Thyroid gland (tissue), 4 donors: ENCODE measurements at places on chromosomes 16 and 17. TPM values are rescaled to one million over a fixed set of nuclear protein-coding genes. Genes with fewer than 3 reads are reported as not detected.
A peak's percentile ranks its signal among the peaks of the same experiment; 100 is the strongest.

GRCh38 chr16:19844945-19845641 is 39.6 kb downstream of the GPRC5B start:
- DNase-seq, result no peak

Gene SLFN14
- not detected for total RNA-seq

DNA sequence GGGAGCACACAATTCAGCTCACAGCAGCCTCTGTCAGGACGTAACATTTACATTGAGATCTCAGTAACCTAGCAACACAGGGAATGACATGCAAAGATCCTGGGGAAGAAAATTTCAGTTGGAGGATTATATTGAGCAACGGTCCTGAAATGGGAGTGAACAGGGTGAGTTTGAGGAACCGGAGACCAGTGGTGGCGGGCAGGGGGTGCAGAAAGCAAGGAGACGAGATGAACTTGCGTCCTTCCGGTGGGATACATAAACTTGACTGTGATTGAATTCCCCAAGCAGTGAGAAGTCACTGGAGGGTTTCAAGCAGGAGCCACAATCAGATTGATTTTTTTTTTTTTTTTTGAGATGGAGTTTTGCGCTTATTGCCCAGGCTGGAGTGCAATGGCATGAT is 51.5 kb downstream of the SHISA6 start:
- no peak for DNase-seq

Gene NPW
- total RNA-seq, result not detected

DNA sequence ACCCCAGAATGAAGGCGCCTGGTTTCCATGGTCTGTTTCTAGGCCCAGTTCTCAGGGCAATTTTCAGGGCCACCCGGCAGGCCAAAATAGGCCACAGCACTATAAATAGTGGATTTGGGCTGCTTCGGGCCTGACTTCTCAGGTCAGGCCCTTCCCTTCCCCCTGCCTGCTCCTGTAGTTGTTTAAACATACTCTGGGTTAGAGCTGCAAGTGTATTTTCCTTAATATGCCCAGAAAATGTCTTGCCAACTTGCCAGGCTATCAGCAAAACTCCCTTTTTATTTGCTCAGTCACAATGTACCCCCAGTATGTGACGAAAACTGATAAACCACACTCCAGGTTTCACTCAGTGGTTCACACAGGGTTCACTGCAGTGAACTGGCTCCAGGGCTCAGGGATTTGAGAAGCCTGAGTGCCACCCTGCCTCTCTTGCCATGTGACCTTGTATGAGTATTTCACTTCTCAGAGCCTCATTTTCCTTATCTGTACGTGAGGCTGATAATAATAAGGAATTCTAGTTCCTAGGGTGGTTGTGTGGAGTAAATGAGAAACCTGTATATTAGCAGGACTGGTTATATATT is 76.5 kb downstream of the GPRC5B start:
- DNase-seq, result peak; percentile 70

- DNase-seq, result no peak
Measured at GRCh38 chr16:55411231-55411630, 67.8 kb upstream of the MMP2 start.

Gene RPS2
- 1,007 TPM for total RNA-seq

- no peak for DNase-seq
Measured at GRCh38 chr17:79803997-79804855, 7.3 kb upstream of the CBX8 start.

GRCh38 chr16:57245472-57246113 is 534 bp downstream of the ARL2BP start:
- peak; percentile 61 for DNase-seq

- DNase-seq, result no peak
Measured at GRCh38 chr17:72996791-72997190, 95.7 kb downstream of the SLC39A11 start.

Gene ABCA9
- 11.9 TPM for total RNA-seq

GRCh38 chr16:46970089-46970488 is 3.4 kb downstream of the DNAJA2 start:
- DNase-seq, result peak; percentile 82

Gene RPA1
- total RNA-seq, result 27.6 TPM

DNA sequence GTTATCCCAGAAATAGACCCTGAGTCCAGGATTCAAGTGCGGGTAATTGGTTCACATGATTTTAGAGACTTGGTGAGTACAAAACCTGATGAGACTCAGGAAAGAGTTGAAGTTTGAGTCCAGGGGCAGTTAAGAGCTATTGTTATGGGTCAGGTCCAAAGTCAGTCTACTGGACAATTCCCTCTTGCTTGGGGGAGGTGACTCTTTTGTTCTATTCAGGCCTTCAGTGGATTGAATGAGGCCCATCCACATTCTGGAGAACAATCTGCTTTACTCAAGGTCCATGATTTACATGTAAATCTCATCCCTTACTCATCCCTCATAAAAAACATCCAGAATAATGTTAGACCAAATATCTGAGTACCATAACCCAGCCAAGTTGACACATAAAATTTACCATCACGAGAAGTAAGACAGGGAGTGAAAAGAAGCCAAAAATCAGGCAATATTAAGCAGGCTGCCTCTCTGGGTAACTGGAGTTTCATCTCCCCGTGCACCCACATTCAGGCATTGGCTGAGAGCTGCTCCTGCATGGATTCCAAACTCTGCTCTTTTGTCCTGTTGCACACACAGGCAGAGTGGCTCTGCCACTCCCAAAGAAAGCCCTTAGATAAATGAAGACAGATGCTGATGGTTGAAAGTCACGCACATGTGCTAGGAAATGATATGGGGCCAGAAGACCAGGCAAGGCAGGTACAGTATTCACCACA is 156.0 kb upstream of the SALL1 start:
- DNase-seq, result no peak

GRCh38 chr17:61352781-61353491 is 46.7 kb upstream of the TBX2 start:
- no peak for DNase-seq

GRCh38 chr17:81396722-81397313 is 1.6 kb downstream of the BAHCC1 start:
- DNase-seq, result no peak

DNA sequence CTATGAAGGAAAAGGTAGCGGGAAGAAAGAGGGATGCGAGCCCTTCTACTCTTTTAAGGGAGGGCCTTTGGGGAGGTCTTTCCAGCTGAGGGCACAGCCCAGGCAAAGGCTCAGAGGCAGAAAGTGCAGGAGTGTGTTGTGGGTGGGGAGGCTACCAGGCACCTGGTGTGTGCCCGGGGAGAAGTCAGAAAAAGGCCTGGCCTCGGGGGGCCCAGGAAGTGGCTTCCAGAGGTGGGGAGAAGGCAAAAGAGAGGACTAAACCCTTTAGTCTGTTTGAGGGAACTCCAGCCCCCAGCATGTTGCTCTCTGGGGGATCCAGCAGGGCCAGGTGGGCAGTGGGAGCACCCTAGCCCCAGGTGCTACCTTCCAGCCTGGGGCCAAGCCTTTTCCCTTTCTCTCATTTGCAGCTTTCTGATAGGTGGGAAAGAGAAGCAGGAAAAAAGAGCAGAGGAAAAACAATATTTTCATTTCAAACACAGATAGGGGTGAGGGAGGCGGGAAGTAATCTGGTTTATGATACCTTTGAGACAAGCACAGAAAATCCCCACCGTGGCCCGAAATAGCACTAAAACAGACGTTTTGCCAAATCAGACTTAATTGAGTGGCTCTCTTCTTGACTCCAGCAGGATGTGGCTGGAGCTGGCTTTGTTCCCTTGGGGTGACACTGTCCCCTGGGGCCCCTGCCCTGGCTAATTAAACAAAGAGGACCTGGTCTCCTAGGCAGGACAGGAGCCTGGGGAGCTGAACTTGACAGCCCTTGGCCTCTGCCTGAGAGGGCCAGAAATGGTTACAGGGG is 10.4 kb downstream of the RAI1 start:
- peak; percentile 56 for DNase-seq

DNA sequence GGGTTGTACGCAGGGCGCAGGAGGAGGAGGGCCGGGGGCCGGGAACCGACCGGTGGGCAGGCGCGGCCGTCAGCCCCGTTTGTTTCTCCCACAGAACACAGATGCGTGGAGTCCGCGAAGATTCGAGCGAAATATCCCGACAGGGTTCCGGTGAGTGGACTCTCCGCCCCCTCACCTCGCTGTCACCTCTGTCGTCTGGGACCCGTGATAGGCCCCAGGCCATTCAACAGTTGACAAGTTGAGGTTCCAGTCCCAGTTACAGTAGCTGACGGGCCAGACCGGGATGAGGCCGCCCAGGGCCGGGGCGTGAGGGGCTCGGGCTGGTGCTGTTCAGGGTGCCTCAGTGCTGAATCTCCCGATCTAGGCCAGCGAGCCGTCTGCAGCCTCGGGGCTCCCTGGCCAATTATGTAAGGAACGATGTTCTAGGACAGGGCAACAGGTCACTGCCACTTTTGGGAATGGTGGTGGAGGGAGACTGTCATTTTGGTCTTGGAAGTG is 628 bp downstream of the GABARAPL2 start:
- DNase-seq, result peak; percentile 23

DNA sequence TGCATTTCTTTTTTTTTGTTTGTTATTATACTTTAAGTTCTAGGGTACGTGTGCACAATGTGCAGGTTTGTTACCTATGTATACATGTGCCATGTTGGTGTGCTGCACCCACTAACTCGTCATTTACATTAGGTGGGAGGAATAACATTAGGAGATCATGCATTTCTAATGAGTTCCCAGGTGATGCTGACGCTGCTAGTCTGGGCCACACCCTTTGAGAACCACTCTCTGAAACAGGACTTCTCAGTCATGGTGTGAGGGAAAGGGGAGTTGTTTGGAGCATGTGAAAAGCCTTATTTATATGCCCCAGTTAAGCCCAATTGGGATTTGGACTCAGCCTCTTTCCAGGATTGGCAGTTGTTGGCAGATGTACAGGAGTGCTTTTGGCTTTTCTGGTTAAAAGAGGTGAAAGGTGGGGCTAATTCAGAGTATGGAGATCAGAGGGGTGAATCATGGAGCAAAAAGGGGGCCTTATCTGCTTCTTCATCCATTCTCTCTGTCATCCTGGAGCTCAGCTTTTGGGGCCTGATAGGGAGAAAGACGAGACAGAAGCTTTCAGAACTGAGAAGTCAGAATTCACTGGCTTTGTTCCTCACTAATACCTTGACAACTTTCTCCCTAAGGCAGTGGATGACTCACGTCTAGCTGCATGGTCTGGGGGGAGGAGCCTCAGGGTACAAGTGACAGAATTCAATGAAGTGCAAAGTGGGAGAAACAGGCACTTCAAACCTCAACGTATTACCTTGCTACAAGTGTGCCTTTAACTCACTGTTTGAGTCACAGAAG is 180.0 kb upstream of the CACNG3 start:
- no peak for DNase-seq

Gene CACNA1G
- 0.49 TPM for total RNA-seq

Gene ST6GALNAC2
- 32.7 TPM for total RNA-seq

DNA sequence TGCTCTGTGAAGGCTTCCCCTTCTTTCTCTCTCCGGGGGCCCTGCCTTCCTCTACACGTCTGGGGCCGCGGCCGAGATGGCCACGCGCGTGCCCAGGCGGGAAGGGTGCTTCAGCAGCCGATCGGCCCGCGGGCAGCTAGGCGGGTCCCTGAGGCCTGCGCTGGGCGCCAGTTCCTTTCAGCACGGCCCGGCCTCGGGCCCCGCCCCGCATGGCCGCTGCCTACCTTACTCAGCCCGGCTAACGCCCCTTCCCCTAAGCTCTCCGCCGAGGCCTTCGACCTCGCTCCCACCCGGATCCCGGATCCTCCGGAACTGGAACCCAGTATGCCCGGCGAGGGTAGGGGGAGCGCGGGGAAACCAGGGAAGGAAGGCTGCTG is 335 bp downstream of the TMEM11 start:
- peak; percentile 37 for DNase-seq

DNA sequence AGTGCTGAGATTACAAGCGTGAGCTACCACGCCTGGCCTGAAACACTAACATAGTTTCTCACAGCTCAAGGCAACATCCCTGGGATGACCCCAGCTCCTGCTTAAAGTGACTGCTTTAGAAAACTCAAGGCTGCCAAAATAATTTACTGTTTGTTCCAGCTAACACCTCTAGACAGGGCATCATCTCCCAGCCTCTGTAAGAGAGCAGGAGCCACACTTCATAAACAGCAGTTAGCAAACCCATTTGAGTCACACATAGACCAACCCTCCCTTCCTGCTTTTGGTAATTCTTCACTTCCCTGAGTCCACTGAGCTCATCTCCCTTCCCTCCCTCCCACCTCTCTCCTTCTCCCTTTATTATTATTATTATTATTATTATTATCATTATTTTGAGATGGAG is 201.3 kb downstream of the XYLT1 start:
- DNase-seq, result no peak

GRCh38 chr17:50028736-50029120 is 27.2 kb upstream of the ITGA3 start:
- no peak for DNase-seq

DNA sequence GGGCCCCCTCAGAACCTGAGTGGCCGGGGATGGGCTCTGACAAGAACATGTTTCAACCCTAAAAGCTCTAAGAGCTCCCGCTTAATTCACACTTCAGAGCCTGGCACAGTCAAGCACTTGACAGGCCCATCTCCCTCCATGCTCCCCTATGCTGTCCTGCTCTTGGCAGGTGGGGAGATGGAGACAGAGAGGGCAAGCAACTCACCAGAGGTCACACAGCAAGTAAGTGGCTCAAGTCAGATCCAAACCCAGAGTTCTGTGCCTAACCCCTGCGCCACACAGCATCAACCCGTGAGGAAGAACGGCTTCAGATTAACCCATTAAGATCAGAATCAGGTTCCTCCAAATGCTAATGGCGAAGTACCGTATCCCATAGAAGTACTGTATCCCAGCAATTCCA is 36.4 kb downstream of the NECAB2 start:
- no peak for DNase-seq

Gene MYH4
- not detected for total RNA-seq

- DNase-seq, result no peak
Measured at GRCh38 chr16:87964049-87964659, 12.9 kb downstream of the BANP start.

GRCh38 chr16:87966064-87966645 is 14.9 kb downstream of the BANP start:
- no peak for DNase-seq

Gene MYLK3
- total RNA-seq, result not detected

Gene TBC1D3K
- total RNA-seq, result not detected

DNA sequence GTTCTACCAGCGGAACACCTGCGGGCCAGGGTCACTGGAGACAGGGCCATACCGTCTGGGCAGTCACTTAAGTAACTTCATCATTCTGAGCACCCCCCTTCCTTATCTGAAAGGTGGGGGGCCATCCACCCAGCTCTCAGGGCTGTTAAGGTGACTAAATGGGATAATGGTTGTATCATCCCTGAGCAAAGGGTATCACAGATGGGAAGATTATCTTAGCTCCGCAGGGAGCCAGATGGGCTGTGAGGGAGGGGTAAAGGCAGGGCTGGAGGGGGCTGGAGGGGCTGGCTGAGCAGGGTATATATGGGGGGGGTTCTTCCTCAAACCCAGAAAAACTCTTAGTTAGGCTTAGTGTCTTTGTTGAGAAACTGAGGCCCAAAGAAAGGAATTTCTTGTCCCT is 2.9 kb upstream of the CACNA1G start:
- no peak for DNase-seq

DNA sequence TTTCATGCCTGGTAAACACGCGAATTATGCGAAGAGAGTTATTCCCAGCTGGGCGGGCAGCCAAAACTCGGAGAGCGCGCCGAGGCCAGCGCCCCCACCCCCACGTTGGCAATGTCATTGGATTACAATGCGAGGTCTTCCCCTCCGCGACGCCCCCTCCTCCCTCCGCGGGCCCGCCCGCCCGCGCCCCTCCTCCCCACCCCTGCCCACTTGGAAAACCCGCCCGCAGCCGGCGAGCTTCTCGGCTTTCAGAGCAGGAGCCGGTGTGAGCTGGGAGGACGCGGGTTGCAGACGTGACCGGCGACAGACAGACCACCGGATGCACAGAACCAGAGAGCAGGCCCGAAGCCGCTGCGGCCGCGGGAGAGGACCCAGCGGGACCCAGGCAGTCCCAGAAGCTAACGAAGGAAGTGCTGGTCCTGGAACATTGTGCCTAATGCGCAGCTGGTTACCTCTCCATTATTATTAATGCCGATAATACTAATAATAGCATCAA is 4.0 kb downstream of the NOG start:
- DNase-seq, result peak; percentile 27
